Stimulated activated CD8-positive, alpha-beta memory T cell treated with anti-CD3 and anti-CD28 coated beads, Interleukin-12 subunit alpha, Interleukin-12 subunit beta, amount 100 ng/mL, for 4 hours (primary cell): ENCODE measurements at places on chromosomes 13 and 19.
A peak's percentile ranks its signal among the peaks of the same experiment; 100 is the strongest.

GRCh38 chr19:3977242-3978143 lies 6.6 kb upstream of the DAPK3 start:
- no peak for DNase-seq

DNA sequence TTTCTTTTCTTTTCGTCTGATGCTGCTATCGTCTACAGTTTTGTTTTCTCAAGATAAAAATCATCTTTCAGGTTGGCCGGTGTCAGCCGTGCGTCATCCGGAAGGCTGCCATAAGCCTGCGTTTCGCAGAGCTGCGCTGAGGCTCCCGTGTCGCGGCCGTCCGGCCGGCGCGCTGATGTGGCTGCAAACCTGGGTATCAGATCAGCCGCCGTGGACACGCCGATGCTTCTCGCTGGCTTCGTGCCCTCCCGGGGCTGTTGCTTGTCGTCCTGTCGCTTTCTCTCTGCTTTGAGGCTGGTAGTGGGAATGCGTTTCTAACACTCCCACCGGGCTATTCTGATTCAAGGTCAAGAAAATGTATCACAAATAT lies 45.9 kb upstream of the TFDP1 start:
- DNase-seq: no peak

DNA sequence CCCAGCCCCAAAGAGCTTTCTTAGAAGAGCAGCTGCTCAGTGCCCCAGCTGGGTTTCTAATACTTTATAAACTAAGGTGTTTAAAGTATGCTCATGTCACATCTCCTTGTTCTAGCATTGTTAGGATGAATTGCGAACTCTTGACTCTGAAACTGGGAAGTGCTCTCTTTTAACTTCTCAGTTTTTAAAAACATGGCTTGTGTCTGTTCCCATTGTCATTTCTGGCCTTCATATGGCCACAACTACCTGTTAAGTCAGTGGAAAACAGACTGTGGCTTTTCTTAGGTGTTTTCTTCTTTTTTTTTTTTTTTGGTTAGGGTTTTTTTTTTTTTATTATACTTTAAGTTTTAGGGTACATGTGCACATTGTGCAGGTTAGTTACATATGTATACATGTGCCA lies 164.7 kb downstream of the KCNRG start:
- DNase-seq: no peak

DNA sequence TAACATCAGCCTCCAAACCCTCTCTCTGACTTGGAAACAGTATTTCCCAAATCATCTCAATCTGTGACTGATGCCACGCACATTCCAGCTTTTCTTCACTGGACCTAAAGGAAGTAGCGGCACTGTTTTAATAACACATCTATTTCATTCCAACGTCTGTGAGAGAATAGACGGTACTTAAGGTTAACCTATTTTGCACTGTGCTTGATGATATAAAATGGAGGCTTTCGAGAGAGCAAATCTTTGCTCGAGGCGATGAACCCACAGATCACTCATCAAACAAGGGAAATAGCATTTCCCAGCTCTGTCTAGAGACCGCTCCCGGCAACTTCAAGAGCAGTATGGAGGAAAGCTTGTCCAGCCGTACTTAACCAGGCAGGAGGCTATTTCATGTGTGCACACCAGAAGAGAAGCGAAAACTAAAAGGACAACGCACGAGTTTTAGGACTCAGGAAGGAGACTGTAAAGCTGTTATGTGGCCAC lies 2.9 kb downstream of the UBL3 start:
- no peak for DNase-seq

GRCh38 chr13:98613591-98613990 lies 36.7 kb upstream of the STK24 start:
- no peak for DNase-seq

GRCh38 chr13:28117689-28118377 lies 17.5 kb upstream of the FLT3 start:
- DNase-seq: no peak

GRCh38 chr19:13825489-13826441 lies 30.5 kb downstream of the ZSWIM4 start:
- DNase-seq: no peak

- no peak for DNase-seq
Measured at GRCh38 chr13:90427322-90428272, 919.9 kb upstream of the MIR17HG start.

DNA sequence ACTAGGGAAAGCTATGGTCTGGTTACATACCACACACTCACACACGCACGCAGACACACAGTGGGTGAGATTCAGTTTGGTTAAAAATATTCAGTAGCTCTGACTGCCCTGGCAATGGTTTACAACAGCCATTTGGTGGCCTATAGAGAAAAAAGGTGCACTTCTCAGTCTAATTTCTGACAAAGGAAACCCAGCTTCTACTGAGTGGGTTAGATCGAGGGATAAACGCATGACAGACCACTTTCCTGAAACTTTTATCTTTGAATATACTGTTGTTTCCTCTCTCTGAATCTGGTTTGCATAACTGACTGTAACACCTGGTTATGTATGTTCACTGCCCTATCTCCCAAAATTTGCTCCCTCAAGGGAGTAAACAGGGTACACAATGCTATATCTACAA lies 2.5 kb downstream of the LIG4 start:
- no peak for DNase-seq

DNA sequence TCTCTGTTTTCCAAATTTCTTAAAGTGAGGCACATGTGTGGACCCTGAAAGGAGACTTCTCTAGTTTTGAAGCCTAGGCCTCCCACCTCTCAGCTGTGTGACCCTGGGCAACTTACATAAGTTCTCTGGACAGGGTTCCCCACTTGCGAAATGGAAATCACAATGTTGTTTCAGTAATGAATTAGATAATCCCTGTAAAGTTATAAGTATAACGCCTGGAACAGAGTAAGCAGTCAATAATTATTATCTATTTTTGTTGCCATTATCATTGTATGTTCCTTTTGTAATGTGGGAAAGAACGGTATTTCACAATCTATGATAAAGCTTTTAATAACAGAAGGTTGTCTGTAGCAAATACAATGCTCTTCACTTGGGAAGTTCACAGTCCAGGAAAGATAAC lies 437.3 kb upstream of the ZNF507 start:
- DNase-seq: no peak

DNA sequence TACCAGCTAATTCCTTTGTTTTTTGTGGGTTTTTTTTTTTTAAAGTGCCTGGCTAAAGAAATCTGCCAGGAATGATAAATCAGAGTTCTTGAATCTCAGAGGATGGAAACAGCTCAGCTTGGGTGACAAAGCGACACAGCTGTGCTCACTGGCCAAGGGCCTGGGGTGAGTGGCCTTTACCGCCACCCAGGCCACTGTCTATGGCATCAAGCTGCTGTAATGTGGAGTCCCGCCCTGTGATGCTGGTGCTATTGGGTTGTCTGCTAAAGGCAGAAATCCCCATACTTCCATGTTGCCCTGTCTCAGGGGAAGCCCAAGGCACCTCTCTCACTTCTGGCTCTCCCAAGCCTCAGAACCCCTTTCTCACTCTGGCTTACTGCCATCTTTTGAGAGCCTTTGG lies 82.6 kb upstream of the FARP1 start:
- no peak for DNase-seq

DNA sequence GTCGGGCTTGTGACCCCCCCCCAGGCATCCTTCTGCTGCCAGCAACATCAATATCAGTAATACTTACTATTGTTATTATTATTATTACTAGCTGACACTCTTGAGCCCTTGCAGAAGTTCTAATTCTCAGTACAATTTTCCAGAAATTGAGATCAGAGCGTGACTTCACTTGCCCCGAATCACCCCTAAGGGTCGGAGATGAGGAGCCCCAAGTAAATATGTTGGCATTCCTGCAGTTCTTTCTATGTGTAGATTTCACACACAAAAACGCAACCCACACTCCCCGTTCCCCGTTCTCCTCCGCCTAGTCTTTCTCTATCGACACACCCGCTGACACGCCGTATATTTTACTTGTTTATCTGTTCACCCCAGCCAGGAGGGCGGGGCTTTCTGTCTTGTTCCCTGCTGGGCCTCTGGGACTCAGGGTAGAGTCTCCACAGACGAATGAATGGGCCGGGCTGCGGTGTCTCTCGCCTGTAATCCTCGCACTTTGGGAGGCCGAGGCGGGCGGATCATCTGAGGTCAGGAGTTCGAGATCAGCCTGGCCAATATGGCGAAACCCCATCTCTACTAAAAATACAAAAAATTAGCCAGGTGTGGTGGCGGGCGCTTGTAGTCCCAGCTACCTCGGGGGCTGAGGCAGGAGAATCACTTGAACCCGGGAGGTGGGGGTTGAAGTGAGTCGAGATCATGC lies 14.7 kb downstream of the TLE5 start:
- no peak for DNase-seq

- peak; percentile 34 for DNase-seq
Measured at GRCh38 chr19:2049741-2050348, 1.2 kb downstream of the MKNK2 start.

DNA sequence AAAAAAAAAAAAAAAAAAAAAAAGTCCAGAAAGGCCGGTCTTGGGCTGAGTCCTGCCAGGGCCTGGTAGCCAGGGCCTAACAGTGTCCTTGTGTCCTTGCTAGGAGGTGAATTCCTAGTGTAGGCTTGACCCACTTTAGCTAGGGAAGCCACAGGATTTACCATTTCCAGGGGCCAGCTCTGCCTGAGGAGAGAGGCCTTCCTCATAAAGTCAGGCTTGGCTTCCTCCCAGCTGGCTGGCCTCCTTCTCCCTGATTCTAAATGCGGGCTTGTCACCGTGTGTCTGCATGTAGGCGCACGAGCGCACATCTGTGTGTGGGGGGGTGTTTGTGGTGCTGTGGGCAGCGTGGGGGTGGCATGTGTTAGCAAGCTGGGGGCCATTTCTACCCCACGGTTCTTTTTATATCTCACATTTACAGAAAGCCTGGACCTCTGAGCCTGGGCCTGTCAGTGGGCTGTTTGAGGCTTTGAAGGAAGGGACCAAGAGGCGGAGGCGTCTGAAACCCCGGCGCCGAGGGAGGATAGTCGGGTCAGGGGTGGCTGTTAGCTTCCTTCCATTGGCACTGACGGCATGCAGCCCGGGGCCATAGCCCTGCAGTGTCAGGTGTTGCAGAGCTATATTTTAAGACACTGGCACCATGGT lies 31.7 kb downstream of the IER2 start:
- peak; percentile 46 for DNase-seq

DNA sequence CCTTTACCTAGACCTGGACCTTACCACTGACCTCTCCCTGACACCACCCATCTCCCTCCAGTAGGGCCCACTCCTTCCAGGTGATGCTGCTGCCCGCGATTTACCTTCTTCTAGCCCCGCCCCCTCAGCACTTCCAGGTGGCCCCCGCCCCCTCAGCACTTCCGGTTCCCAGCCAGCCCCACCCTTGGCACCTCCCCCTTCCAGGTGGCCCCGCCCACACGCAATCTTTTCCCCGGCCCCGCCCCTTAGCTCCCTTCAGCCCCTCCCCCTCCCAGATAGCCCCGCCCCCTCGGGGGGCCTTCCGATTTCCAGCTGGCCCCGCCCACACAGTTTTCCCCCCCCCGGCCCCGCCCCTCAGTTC lies 586 bp downstream of the LIG1 start:
- peak; percentile 80 for DNase-seq

DNA sequence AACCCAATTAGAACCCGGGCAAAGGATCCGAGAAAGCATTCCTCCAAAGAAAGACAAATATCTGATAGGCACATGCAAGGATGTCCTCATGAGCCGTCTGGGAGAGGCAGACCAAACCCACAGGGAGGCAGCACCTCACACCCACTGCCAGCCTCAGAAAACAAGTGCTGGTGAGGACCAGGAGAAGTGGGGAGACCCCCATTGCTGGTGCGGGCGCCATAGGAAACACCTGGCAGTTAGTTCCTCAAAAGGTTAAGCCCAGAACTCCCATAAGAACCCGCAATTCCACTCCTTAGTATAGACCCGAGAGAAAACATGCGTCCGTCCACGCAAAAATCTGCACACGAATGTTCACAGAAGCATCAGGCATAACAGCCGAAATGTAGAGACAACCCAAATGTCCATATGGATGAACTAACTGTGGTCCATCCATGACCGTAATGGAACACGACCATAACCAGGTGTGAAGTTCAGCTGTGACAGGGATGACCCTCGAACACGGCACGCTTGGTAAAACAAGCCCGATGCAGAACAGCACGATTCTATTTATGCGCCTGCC lies 7.9 kb downstream of the ZNF787 start:
- DNase-seq: no peak

DNA sequence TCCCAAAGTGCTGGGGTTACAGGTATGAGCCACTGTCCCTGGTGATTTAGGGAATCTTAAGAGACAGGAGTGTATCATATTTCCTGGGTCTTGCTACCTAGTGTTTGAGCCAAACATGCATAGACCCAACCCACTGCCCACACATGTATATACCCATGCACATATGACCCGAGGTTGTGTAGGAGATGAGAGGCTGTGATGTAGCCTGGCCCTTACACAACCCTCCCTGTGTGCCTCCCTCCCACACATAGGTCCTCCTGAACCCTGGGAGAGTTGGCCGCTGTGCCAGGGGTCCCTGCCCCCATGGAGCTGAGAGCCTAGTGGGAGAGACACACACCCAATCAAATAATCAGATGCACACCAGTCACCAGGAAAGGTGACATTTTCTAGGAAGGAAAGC lies 365.9 kb downstream of the ZNF536 start:
- DNase-seq: no peak

- DNase-seq: no peak
Measured at GRCh38 chr13:59461411-59461810, 702.3 kb downstream of the DIAPH3 start.

- no peak for DNase-seq
Measured at GRCh38 chr13:106986033-106986484, 418.1 kb upstream of the ARGLU1 start.

DNA sequence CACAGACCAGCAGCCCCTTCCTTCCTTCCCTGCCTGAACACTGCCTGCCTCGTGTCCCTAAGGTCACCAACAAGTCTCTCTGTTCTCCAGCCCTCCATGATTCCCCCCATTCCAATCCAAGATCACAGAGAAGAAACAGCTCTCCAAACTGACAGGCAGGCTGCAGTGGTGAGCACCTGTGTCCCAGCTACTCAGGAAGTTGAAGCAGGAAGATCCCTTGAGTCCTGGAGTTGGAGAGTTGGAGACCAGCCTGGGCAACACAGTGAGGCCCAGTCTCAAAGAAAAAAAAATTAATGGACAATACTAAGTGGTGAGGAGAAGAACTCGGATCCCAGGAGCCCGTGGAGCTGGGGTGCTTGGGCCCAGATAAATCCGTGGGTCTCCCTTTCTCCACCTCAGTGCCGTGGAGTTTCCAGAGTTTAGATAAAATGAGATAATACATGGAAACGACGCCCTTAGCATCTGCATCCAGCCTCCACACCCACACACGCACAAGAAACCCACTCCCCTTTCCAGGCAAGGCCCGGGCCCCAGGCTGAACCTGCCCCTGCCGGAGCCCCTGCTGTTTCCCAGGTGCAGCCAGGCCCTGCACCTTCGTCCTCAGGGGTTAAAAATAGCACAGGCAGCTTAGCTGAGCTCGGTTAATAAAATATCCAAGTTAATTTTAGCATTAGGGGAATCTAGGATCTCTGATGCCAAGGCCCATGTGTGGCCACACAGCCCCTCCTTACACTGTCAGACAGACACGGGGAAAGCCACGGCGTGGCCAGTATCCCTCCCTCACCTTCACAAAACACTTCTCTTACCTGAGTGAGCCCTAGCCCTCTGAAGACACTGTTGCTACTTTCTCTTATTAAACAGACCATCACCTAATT lies 4.7 kb downstream of the RASA3 start:
- no peak for DNase-seq
